CD4-positive, alpha-beta T cell (primary cell): ENCODE measurements at places on chromosomes 11 and 22. TPM values are rescaled to one million over a fixed set of nuclear protein-coding genes. Genes with fewer than 3 reads are reported as not detected.

The APOBEC3B gene
- not detected for total RNA-seq

The CDC42EP1 gene
- not detected for total RNA-seq

The PDGFB gene
- 0.69 TPM for total RNA-seq

The DDI1 gene
- total RNA-seq = not detected

The RAC2 gene
- 180 TPM for total RNA-seq

The ANKK1 gene
- total RNA-seq = 1.6 TPM

The PPP2R5B gene
- 16.8 TPM for total RNA-seq

The KCNJ1 gene
- 0.27 TPM for total RNA-seq

The ACR gene
- not detected for total RNA-seq

The TRIM6 gene
- total RNA-seq = not detected
